Fibroblast of mammary gland (primary cell): ENCODE measurements at places on chromosomes 16 and 17.
A peak's percentile ranks its signal among the peaks of the same experiment; 100 is the strongest.

GRCh38 chr17:41919165-41919817, 540 bp upstream of the ACLY start:
- DNase-seq, result peak; percentile 80

- DNase-seq, result peak; percentile 19
Observed at GRCh38 chr17:65062171-65062915, 5.8 kb upstream of the GNA13 start.

DNA sequence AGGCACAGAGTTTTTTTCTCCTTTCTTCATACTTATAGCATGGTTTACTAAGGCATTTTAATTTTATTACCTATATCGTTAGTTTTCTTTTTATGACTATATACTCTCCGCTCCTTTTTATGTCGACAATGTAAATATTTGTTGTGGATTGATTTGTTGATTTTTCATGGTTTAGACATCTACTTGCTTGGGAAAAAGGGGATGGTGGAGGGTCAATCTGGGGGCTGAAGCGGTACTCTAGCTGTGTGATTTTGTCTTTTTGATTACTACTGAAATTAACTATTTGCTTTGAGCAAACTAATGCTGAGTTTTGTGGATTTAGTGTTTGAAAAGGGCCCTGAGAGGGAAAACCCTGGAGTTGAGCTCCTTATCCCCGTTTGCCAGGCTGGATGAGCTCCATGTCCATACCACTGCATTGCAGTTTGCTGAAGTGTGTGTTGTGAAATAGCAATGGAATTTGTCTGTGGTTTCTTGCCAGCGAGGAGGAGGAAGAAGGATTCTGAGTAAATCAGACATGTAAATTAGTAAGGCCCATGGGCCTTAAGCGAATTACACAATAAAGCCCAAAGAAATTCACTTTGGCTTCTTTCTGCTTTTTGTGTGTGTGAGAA, 72.0 kb downstream of the FTO start:
- DNase-seq, result peak; percentile 92

DNA sequence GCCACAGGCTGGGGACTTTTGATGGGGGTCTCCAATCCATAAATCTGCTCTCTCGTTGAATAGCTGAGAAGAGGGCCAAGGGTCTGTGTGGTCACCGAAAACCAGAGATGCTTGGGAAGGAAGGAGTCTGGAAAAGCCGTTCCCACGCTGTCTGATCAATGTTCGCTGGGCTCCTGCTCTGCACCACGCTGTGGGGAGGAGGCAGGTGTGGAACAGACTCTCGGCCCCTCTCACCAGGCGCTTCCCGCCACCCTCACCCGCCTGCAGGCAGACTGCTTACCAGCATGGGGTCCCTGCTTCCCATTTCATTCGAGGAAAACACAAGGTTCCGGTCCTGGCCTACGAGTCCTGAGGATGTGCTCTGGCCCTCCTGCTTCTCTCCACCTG, 702 bp upstream of the ALDH3A1 start:
- no peak for DNase-seq

DNA sequence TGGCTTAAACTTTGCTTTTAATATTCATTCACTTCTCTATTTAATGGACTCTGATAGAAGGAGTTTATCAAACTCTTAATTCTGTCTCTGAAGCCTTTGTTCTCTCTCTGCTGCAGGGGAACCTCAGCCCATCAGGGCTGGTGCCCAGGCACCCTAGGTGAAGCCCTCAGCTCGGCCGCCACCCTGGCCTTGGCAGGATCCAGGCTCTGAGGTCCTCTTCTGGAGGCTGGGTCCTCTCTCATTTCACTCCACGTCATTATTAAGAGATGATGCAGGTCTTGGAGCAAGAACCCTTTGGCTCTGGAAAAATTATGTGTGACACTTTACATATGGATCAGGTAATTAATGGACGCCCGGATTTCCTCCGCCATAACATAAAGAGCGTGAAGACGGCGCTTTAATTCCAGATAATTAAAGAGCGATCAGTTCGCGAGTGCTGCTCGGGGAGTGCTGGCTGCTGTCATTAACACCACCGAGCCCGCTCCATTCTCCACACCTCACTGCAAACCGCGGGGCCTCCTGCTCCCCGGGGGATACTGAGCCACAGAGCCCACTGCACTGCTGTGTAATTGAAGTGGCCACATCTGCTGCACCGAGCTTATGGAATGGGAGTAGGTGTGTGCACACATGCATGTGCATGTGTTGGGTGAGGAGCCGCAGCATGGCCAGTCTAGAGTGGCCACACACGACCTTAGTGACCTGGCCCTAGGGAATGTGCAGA, 259.4 kb upstream of the TNRC6C start:
- no peak for DNase-seq

DNA sequence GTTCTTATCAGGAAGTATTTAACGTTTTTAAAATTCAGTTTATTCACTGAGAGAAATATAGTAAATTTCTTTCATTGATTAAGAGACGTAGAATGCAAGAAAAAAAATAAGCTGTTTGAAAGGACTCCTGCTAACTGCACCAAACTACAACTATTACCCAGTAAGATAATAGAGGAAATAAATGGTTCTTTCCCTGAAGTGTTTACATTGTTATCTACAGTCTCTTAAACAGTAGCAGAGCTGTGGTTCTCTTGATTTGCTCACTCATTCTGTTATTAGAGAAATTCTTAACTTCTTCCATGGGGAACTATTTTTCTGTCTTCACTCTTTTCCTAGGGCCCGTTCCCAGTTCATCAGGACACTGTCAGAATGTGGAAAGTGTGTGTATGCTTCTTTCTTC, 973.0 kb downstream of the KCNJ2 start:
- DNase-seq, result no peak

GRCh38 chr17:19402171-19402570, 8.9 kb upstream of the RNF112 start:
- no peak for DNase-seq
